ENCODE measurements at places on chromosomes 7 and 10. TPM values are rescaled to one million over a fixed set of nuclear protein-coding genes. Genes with fewer than 3 reads are reported as not detected.

DNA sequence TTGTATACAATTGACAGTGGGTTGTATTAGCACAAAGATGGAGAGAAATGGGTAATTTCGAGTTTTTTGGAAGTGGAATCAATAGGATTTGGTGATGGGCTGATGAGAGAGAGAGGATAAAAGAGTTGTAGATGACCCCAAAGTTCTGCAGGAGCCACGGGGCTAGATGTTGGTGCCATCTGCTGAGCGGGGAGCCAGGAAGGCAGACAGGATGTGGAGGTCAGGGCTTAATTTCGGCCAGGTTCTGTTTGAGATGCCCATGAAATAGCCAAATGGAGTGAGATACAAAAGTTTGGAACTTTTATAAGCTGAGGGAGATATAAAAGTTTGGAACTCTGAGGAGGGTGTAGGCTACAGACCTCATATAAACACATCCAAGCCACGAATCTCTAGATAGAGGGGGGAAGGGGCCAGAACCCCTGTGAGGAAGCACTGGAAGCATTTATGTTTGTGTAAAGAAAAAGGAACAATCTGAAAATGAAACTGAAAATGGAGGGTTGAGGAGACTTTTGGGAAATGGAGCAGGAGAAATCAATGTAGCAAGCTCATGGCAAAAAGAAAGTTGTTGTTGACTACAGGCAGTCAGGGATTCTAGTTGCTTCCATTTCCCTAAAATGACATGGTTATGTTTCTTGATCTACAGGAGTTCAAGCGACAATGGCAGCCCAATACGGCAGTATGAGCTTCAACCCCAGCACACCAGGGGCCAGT is 2.2 kb downstream of the GIMAP4 start:
- peak; percentile 37 for DNase-seq

GRCh38 chr7:88331322-88331721 is 24.6 kb upstream of the STEAP4 start:
- no peak for DNase-seq

- DNase-seq: no peak
Measured at GRCh38 chr10:131246775-131247174, 64.7 kb downstream of the TCERG1L start.

GIGYF1 gene
- 20.8 TPM for total RNA-seq

DENND2A gene
- 1.0 TPM for total RNA-seq

Measured in dermis blood vessel endothelial cell (primary cell).